ENCODE measurements at places on chromosomes 6 and 20.

GRCh38 chr6:7697820-7698623 is 27.9 kb upstream of the BMP6 start:
- peak; percentile 87 for DNase-seq

DNA sequence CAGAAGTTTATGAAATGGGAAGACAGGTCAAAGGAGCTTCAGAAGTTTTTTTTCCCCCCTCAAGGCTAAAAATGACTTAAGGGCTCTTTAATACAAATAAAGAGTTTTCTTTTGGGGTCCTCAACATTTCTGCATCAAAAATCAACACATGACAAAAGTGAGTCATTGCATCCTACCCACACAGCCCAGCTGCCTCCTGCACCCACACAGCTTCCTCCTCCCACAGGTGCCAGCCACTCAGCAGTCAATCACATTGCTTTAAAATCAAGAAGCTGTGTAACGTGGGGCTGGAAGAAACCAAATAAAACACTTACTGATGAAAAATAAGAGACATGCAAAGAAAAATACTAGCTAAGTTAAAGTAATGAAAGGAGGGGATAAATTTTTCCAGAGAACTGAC is 68.5 kb downstream of the MAP3K5 start:
- no peak for DNase-seq

DNA sequence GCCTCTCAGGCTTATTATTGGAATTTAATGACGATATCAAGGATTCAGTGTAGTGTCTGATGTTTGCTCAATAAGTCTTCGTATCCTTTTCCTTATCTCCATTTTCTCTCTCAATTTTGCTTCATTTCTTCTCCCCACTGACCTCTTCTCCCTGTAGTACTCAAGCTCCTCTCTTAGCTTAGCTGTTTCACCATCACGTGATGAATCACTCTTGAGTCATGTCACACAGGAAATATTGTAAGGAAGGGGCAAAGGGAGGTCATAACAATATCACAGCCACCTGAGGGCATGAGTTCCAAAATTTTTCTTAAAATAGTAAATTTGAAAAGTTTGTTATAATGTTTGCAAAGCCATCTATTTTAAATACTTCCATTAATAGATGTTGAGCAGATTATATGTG is 392.2 kb upstream of the MARCKS start:
- peak; percentile 82 for DNase-seq

- DNase-seq = peak; percentile 55
Measured at GRCh38 chr20:16615199-16615598, 42.0 kb upstream of the KIF16B start.

- no peak for DNase-seq
Measured at GRCh38 chr20:46358346-46359058, 47.9 kb downstream of the ELMO2 start.

- DNase-seq = no peak
Measured at GRCh38 chr20:5172903-5173463, 46.2 kb downstream of the CDS2 start.

DNA sequence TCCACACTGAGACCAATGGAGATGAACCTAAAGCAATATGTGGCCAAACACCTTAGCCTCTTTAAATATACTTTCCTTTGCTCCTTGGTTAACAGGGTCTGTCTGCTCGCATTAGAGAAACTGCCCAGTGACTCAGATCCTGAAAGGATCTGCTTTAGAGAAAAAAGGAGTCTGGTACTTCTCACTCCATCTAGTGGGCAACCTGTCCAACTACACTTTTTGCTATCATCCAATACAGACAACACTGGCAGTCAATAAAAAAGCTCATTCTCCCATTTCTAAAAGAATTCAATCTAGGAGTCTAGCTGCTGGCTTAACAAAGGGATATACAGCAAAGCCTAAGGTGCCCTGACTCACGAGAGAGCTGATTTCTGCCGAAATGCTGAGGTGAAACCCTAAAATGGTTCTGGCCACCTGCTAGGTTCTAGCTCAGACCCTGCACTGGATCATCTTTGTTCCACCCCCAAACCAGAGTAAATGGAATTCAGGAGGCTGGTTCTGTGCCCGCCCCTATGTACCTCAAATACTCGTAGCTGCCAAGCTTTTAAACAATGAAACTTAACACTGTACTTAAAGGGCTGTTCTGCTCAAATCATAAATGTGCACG is 11.5 kb downstream of the GNL1 start:
- DNase-seq = peak; percentile 80

- peak; percentile 42 for DNase-seq
Measured at GRCh38 chr6:130848945-130849344, 21.7 kb downstream of the SMLR1 start.

DNA sequence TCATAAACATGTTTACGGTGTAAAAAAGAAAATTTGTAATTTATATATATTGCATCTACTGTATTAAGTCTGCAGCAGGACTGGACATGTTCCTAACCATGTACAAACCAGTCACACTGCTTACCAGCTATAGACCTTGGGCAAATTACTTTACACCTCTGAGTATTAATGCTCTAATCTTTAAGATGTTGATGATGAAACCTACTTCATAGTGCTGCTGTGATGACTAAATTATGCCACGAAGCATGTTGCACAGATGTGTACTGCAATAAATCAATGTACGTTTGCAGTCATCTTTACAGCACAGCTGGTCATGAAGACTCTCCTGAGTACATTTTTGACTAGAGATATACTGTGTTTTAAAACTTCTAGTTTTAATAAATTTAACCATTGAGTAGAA is 42.6 kb downstream of the PRKN start:
- no peak for DNase-seq

DNA sequence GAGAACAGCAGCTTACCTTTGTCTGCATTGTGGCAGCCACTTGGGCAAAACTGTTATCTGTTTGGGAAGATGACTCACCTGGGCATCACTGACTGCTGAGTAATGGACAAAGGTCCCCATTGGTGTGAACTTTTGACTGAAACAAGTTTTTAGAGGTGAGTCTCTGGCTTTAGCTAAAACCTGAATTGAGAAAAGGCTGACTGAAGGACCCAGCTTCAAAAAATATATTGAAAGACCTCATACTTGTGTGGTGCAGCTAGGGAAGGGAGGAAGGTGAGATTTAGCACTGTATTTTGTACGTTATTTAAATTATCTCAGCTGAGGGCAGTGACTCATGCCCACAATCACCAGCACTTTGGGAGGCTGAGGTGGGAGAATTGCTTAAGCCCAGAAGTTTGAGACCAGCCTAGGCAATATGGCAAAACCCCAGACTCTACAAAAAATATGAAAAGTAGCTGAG is 4.5 kb upstream of the CITED2 start:
- DNase-seq = peak; percentile 39

DNA sequence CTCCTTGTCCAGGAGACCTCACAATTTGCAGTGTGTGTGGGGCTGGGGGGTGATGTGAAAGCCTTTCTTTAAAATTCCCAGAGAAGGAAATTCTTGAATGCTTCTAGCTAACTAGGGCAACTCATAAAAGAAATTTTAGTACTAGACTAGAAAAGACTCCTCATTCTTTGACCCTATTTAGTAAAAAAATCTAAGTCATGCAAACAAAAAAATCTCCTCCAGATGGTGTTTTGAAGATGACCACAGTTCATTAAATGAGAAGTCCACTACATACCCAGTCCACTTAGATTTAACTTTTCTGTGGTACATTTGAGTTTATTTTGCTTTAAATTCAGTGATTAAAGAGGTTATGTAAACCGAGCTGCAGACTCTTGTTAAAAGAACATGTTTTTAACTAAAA is 67.5 kb downstream of the NDUFAF5 start:
- peak; percentile 92 for DNase-seq

DNA sequence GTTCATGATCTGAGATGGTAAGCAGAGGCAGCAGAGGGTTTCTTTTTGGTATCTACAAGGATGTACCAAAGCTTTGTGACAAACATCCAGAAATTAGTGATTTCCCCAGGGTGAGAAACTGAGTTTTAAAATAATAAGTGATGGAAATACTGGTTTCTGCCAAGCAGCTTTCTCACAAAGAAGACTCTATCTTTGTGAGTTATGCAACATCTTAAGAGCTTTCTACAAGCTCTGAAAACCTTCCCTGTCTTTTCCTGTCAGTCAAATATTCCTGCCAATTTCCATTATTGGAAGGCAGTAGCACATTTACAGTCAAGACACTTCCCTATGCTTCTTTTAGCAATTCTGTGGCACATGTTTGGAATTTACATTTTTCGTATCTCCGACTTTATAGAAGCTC is 264.7 kb upstream of the SPTLC3 start:
- no peak for DNase-seq

- peak; percentile 44 for DNase-seq
Measured at GRCh38 chr20:44745598-44746366, at the start of gene KCNK15. TSS of gene KCNK15 (plus strand) at chr20:44745865. CDS start at chr20:44745911, 46 bp downstream.

DNA sequence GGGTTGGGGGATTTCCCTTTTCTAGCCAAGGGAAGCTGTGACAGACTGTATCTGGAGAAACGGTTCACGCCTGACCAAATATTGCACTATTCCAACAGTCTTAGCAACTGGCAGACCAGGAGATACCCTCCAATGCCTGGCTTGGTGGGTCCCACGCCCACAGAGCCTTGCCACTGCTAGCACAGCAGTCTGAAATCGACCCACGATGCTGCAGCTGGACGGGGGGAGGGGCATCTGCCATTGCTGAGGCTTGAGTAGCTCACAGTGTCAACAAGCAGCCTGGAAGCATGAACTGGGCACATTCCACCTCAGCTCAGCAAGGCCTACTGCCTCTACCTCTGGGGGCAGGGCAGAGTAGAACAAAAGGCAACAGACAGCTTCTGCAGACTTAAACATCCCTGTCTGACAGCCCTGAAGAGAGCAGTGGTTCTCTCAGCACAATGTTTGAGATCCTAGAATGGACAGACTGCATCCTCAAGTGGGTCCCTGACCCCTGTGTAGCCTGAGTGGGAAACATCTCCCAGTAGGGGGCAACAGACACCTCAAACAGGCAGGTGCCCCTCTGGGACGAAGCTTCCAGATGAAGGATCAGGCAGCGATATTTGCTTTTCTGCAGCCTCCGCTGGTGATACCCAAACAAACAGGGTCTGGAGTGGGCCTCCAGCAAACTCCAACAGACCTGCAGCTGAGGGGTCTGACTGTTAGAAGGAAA is 89.9 kb upstream of the ECI2 start:
- no peak for DNase-seq

GRCh38 chr6:34772940-34773339 is 15.6 kb downstream of the SNRPC start:
- DNase-seq = no peak

DNA sequence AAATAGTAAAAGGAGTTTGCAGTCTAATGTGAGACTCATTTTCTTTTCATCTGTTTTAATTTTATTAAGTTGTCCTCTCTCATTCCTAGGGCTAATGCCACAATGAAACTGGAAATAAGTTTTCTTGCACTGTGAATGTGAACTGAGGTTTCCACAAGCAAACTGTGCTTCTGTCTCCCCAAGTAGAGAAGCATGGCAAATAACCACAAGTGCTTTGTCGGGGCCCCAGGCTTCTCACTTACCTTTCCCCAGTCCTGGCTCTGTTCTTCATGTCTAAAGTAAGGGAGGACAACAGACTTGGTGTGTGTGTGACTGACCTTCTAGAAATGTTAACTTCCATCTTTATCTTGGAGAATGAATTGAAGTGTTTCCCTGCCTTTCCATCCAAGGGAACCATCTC is 80.8 kb downstream of the CBFA2T2 start:
- no peak for DNase-seq

GRCh38 chr6:149900620-149901443 is 2.9 kb upstream of the RAET1E start:
- DNase-seq = no peak

DNA sequence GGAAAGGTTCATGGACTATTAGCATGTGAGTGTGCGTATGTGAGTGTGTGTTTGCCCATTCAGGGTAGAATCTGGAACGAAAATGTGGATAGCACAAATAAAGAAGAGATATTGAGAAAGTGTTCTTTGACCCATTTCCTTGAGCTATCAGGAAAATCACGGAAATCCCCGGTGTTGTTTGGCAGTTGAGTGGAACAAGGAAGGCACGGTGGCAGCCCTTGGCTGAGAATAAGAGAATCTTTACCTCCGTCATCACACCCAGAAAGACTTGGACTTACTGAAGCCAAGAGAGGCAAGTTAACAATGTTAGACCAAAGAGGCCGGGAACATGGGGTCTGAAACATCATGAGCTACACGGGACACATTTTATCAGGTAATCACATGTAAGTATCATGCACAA is 588.9 kb upstream of the BTBD3 start:
- DNase-seq = no peak
